ENCODE measurements at places on chromosomes 1 and 21. TPM values are rescaled to one million over a fixed set of nuclear protein-coding genes. Genes with fewer than 3 reads are reported as not detected.

Gene SPRR4
- not detected for total RNA-seq

Gene MARK1
- 3.8 TPM for total RNA-seq

Gene C4BPA
- not detected for total RNA-seq

Gene TAS1R1
- not detected for total RNA-seq

Gene SLAMF9
- not detected for total RNA-seq

Gene GPR61
- total RNA-seq, result 0.30 TPM

Gene LAMB3
- total RNA-seq, result 19.7 TPM

Gene CYP4Z1
- total RNA-seq, result not detected

Gene KCNJ15
- not detected for total RNA-seq

Gene RXFP4
- total RNA-seq, result not detected

Gene EXO1
- total RNA-seq, result 144 TPM

Gene FYB2
- total RNA-seq, result not detected

Gene NTMT2
- total RNA-seq, result not detected

Gene RHOU
- 1.7 TPM for total RNA-seq

Gene S100A14
- total RNA-seq, result not detected

Gene CRABP2
- 1.2 TPM for total RNA-seq

Gene LRRN2
- 0.82 TPM for total RNA-seq

Gene EPHX1
- total RNA-seq, result 139 TPM

Gene PAX7
- 1.4 TPM for total RNA-seq

Gene PADI2
- total RNA-seq, result not detected

Gene RGSL1
- not detected for total RNA-seq

Gene PDC
- not detected for total RNA-seq

Gene LCE2C
- total RNA-seq, result not detected

Gene ITLN1
- not detected for total RNA-seq

Gene ZMYND12
- 0.29 TPM for total RNA-seq

Gene MRTO4
- 36.9 TPM for total RNA-seq

Gene HSD3B2
- total RNA-seq, result not detected
